ENCODE measurements at places on chromosomes 13 and 19. TPM values are rescaled to one million over a fixed set of nuclear protein-coding genes. Genes with fewer than 3 reads are reported as not detected.

TFDP1 gene
- total RNA-seq: 49.9 TPM

- no peaks in the 10 kb centered on the region for H3K4me1 ChIP-seq
- H3K36me3 ChIP-seq: no peaks in the 10 kb centered on the region
- DNase-seq: no peak
- H3K27me3 ChIP-seq: no peaks in the 10 kb centered on the region
- no peak overlapping the region for H3K4me3 ChIP-seq
- H3K27ac ChIP-seq: no peak overlapping the region
These were observed 100.7 kb upstream of the FNDC3A start for GRCh38 chr13:48875047-48875446.

HSPB6 gene
- 2.1 TPM for total RNA-seq

SIGLEC5 gene
- not detected for total RNA-seq

NUP58 gene
- total RNA-seq: 48.7 TPM

GRCh38 chr13:36101157-36101556, 30.0 kb downstream of the DCLK1 start:
- H3K4me3 ChIP-seq: no peak overlapping the region
- H3K36me3 ChIP-seq: no peaks in the 10 kb centered on the region
- no peak for DNase-seq

IL11 gene
- not detected for total RNA-seq

- H3K4me3 ChIP-seq: peak overlapping the region; percentile 32
- peaks cover 13% of the 10 kb centered on the region for H3K36me3 ChIP-seq
- H3K4me1 ChIP-seq: peaks cover 36% of the 10 kb centered on the region
- peak; percentile 88 for DNase-seq
- H3K27me3 ChIP-seq: no peaks in the 10 kb centered on the region
These were observed 782 bp upstream of the JUND start for GRCh38 chr19:18282021-18282787.

GRCh38 chr19:5113633-5114586, 145.0 kb downstream of the KDM4B start:
- no peak for DNase-seq
- no peaks in the 10 kb centered on the region for H3K27me3 ChIP-seq
- no peaks in the 10 kb centered on the region for H3K4me1 ChIP-seq
- H3K36me3 ChIP-seq: peaks cover 32% of the 10 kb centered on the region

DNA sequence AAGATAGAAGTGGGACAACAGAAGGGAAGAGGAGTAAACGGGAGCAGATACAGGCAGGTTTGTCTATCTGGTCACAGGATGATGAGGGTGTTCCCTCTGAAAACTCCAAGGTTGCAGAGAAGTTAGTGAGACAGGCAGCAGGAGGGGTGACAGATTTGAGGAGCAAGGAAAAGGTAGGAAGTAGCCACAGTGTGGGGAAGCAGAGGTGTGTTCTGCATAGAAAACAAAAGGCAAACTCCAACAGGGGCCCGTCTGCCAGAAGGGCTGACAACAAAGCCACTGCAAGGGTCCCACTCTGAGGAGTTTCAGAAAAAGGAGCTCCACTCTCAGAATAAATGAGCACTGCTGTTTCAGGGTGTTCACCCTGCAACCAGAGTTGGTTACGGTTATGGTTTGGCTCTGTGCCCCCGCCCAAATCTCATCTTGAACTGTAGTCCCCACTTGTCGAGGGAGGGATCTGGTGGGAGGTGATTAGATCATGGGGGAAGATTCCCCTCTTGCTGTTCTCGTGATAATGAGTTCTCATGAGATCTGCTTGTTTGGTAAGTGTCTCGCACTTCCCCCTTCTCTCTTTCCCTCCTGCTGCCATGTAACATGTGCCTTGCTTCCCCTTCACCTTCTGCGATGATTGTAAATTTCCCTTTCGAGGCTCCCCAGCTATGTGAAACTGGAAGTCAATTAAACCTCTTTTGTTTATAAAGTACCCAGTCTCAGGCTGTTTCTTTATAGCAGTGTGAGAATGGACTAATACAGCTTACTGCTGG, 32.1 kb downstream of the SMAD9 start:
- no peaks in the 10 kb centered on the region for H3K4me1 ChIP-seq
- no peak overlapping the region for H3K27ac ChIP-seq
- H3K27me3 ChIP-seq: no peaks in the 10 kb centered on the region
- DNase-seq: no peak
- H3K4me3 ChIP-seq: no peak overlapping the region

DNA sequence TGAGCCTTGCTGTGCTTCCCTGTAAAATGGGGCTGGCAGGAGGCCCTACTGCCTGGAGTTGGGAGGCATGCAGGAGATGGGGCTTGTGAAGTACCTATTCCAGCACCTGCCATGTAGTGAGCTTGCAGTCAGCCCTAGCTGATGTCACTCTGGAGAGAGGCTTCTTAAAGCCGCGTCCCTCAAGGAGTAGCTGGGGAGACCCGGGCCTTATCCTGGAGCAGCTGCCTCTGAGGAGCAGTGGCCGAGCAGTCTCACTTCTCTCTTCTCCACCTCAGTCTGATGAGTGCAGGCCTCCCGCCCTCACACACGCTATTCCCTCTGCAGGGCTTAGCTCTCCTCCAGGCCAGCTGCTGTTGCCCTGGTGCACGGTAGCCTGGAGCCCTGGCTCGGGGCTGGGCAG, 18.0 kb downstream of the CLASRP start:
- no peak for DNase-seq
- peaks cover 7% of the 10 kb centered on the region for H3K36me3 ChIP-seq
- H3K4me3 ChIP-seq: no peak overlapping the region
- no peaks in the 10 kb centered on the region for H3K27me3 ChIP-seq

Data from spleen (tissue), 13 donors.